Left lung (tissue), 14 donors: ENCODE measurements at places on chromosomes 4 and X. TPM values are rescaled to one million over a fixed set of nuclear protein-coding genes. Genes with fewer than 3 reads are reported as not detected.

DNA sequence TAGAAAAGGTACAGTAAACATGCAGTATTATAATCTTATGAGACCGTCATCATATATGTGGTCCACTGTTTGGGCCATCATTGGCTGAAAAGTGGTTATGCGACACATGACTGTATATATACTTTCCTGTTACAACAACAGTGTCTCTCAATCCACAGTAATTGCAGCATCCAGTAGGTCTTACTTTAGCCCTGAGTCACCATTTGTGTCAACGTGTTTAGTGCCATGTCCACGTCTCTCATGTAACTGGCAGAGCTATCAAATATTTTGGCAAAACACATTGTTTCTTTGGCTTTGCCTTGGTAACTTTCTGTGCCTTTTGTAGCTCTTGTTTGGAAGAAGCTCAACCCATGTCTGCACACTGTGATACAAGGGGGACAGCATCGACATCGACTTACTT lies 73.8 kb downstream of the CD38 start:
- no peak overlapping the region for H3K27ac ChIP-seq
- H3K36me3 ChIP-seq = no peaks in the 10 kb centered on the region
- H3K4me1 ChIP-seq = no peaks in the 10 kb centered on the region
- DNase-seq = no peak

- H3K4me1 ChIP-seq = peaks cover 14% of the 10 kb centered on the region
- H3K4me3 ChIP-seq = no peak overlapping the region
- H3K27me3 ChIP-seq = no peaks in the 10 kb centered on the region
- DNase-seq = no peak
- no peaks in the 10 kb centered on the region for H3K36me3 ChIP-seq
- no peak overlapping the region for H3K27ac ChIP-seq
Observed at GRCh38 chr4:85788604-85789003, 313.7 kb downstream of the ARHGAP24 start.

DNA sequence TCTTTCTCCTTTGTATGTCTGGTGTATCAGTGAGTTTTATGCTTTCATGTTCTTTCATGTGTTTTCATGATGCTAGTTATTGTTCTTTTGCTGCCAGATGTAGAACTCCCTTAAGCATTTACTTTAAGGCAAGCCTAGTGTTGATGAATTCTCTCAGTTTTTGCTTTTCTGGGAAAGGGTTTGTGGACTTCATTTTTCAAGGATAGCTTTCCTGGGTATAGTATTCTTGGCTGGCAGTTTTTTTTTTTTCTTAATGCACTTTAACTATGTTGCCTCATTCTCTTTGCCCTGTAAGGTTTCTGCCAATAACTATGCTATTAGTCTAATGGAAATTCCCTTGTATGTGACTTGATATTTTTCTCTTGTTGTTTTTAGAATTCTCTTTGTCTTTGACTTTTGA lies 77.1 kb downstream of the GPAT3 start:
- H3K27ac ChIP-seq = no peak overlapping the region
- no peak overlapping the region for H3K4me3 ChIP-seq
- DNase-seq = no peak
- no peaks in the 10 kb centered on the region for H3K4me1 ChIP-seq

DNA sequence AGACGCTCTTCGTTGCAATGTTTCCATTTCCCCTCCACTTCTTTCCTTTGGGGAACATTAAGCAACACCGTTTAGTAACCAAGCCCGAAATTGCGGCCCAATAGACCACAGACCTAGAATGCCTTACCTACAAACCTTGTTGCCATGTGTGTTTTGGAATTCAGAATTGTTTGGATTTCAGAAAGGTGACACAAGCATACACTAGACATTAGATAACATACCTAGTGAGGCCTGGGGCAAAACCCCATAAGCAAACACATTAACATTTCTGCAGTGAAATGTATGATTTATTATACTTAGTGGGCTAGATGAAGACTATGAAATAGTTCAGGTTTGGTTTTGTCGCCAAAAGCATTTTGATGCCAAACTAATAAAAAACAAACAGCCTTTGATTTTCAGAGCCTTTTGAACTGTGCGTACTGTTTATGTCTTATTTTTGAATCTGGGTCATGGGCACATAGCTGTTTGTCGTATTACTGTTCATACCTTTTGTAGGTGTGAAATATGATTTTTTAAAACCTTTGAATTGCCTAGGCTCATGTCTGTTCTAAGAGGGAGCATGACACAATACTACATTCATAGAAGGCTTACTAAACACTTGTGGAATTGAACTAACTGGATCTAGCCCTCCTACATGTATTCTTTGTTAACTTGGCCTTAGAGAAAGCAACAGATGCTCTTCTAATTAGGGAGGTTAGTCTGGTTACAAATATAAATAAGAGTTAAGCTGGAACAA lies 88.6 kb upstream of the TMEM164 start:
- no peak for DNase-seq
- no peak overlapping the region for H3K27ac ChIP-seq
- no peaks in the 10 kb centered on the region for H3K36me3 ChIP-seq
- no peak overlapping the region for H3K4me3 ChIP-seq

- no peak for DNase-seq
- no peaks in the 10 kb centered on the region for H3K27me3 ChIP-seq
- no peak overlapping the region for H3K27ac ChIP-seq
- H3K4me3 ChIP-seq = no peak overlapping the region
- no peaks in the 10 kb centered on the region for H3K4me1 ChIP-seq
- H3K36me3 ChIP-seq = no peaks in the 10 kb centered on the region
Observed at GRCh38 chrX:100662796-100663195, 18.8 kb downstream of the SRPX2 start.

DNA sequence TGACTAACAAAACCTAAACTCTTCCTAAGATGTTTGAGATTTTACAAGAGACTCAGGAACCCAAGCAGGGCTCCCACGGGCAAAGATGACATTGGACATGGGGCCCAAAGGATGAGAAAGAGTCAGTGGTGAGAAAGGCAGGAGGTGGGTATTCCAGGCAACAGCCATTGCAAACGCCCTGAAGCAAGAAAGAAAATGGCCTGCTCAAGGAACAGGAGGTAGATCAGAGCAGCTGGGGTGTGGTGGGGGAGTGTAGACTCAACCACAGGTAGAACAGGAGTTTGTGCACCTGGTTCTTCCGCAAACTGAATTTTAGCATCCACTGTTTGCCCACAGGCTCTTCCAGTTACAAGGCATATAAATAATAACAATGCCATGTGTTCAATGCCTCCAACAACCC lies 3.3 kb downstream of the PPP2R2C start:
- H3K4me1 ChIP-seq = peaks cover 10% of the 10 kb centered on the region
- DNase-seq = no peak
- H3K36me3 ChIP-seq = no peaks in the 10 kb centered on the region
- peaks cover 30% of the 10 kb centered on the region for H3K27me3 ChIP-seq
- H3K27ac ChIP-seq = no peak overlapping the region
- no peak overlapping the region for H3K4me3 ChIP-seq

The CACNA1F gene
- total RNA-seq = 0.73 TPM

The RS1 gene
- 5.2 TPM for total RNA-seq

The MAMLD1 gene
- total RNA-seq = 3.6 TPM

The SLC7A11 gene
- 13.2 TPM for total RNA-seq
